Body of pancreas (tissue), 4 donors: ENCODE measurements at places on chromosomes 5 and 9. TPM values are rescaled to one million over a fixed set of nuclear protein-coding genes. Genes with fewer than 3 reads are reported as not detected.

Gene MLANA
- total RNA-seq, result not detected

Gene SPINK4
- total RNA-seq, result not detected

Gene PLEKHG4B
- total RNA-seq, result 0.99 TPM

Gene BARHL1
- not detected for total RNA-seq

Gene ADAMTS13
- 5.6 TPM for total RNA-seq

Gene PCDHGA6
- 5.2 TPM for total RNA-seq

Gene GPR151
- not detected for total RNA-seq

Gene LRRC14B
- not detected for total RNA-seq

Gene SLC4A9
- total RNA-seq, result not detected

Gene PCDHA6
- 5.9 TPM for total RNA-seq

Gene RPL12
- 1,261 TPM for total RNA-seq

Gene CXCL14
- total RNA-seq, result 17.9 TPM

Gene AGXT2
- not detected for total RNA-seq

Gene GHR
- total RNA-seq, result 5.7 TPM

Gene PCA3
- not detected for total RNA-seq

Gene FAM221B
- total RNA-seq, result 0.33 TPM

Gene SEMA4D
- 18.1 TPM for total RNA-seq

Gene PRRT1B
- total RNA-seq, result 0.33 TPM

Gene OR1J1
- not detected for total RNA-seq

Gene RASGRF2
- 3.6 TPM for total RNA-seq

Gene KCNMB1
- total RNA-seq, result not detected

Gene PCDHB2
- total RNA-seq, result 2.0 TPM

Gene ACOT12
- total RNA-seq, result not detected
